Epithelial cell of umbilical artery (primary cell): ENCODE measurements at places on chromosomes 11 and 22. TPM values are rescaled to one million over a fixed set of nuclear protein-coding genes. Genes with fewer than 3 reads are reported as not detected.

Gene PNPLA5
- not detected in 2 replicates for total RNA-seq

Gene AIFM3
- 0.32 and 0.46 TPM in 2 replicates for total RNA-seq

Gene KDM4D
- total RNA-seq = 0.32 and 0.46 TPM in 2 replicates

Gene MMP3
- 0.46 TPM in 1 of 2 replicates, not detected in the other for total RNA-seq

Gene TEX12
- total RNA-seq = 0.32 TPM in 1 of 2 replicates, not detected in the other

Gene TRPC6
- under 0.01 TPM in 1 of 2 replicates, not detected in the other for total RNA-seq

Gene DRD2
- not detected in 2 replicates for total RNA-seq

Gene OR5P2
- not detected in 2 replicates for total RNA-seq

Gene GLYAT
- total RNA-seq = not detected in 2 replicates

Gene TM7SF2
- total RNA-seq = 15.6 and 24.9 TPM in 2 replicates

Gene RIN1
- 4.9 and 8.1 TPM in 2 replicates for total RNA-seq

Gene TRPM5
- not detected in 2 replicates for total RNA-seq

Gene MYBPC3
- total RNA-seq = not detected in 2 replicates

Gene CSNK2A3
- 1.5 and 1.9 TPM in 2 replicates for total RNA-seq

Gene APOA4
- total RNA-seq = not detected in 2 replicates

Gene OR4C16
- not detected in 2 replicates for total RNA-seq

Gene INS
- total RNA-seq = not detected in 2 replicates

Gene KCNC1
- not detected in 2 replicates for total RNA-seq

Gene OVCH2
- total RNA-seq = not detected in 2 replicates

Gene DGAT2
- 1.2 and 1.3 TPM in 2 replicates for total RNA-seq

Gene MYRF
- total RNA-seq = 0.91 and 0.97 TPM in 2 replicates

Gene ADAMTS15
- total RNA-seq = under 0.01 TPM in 2 replicates

Gene PRODH
- not detected in 2 replicates for total RNA-seq

Gene PTPN5
- not detected in 2 replicates for total RNA-seq

Gene IGLL5
- not detected in 2 replicates for total RNA-seq

Gene SORL1
- total RNA-seq = 0.32 and 0.91 TPM in 2 replicates

Gene C11orf97
- total RNA-seq = not detected in 2 replicates

Gene OR8G1
- not detected in 2 replicates for total RNA-seq

Gene OR51I1
- total RNA-seq = not detected in 2 replicates

Gene POU2AF3
- total RNA-seq = not detected in 2 replicates

Gene PDXP
- total RNA-seq = 8.2 and 13.6 TPM in 2 replicates

Gene SLC25A45
- 0.46 and 2.3 TPM in 2 replicates for total RNA-seq

Gene BCO2
- total RNA-seq = 0.61 and 0.65 TPM in 2 replicates

Gene GLB1L3
- not detected in 2 replicates for total RNA-seq

Gene HOATZ
- total RNA-seq = not detected in 2 replicates

Gene LDHAL6A
- not detected in 2 replicates for total RNA-seq

Gene SLC22A8
- total RNA-seq = not detected in 2 replicates
